T-cell (primary cell): ENCODE measurements at places on chromosomes 12 and 14.
A peak's percentile ranks its signal among the peaks of the same experiment; 100 is the strongest.

GRCh38 chr12:119461636-119462214 lies 127.2 kb downstream of the CCDC60 start:
- no peak overlapping the region for H3K4me3 ChIP-seq
- no peaks in the 10 kb centered on the region for H3K27me3 ChIP-seq
- H3K27ac ChIP-seq, result no peak overlapping the region
- no peaks in the 10 kb centered on the region for H3K36me3 ChIP-seq

DNA sequence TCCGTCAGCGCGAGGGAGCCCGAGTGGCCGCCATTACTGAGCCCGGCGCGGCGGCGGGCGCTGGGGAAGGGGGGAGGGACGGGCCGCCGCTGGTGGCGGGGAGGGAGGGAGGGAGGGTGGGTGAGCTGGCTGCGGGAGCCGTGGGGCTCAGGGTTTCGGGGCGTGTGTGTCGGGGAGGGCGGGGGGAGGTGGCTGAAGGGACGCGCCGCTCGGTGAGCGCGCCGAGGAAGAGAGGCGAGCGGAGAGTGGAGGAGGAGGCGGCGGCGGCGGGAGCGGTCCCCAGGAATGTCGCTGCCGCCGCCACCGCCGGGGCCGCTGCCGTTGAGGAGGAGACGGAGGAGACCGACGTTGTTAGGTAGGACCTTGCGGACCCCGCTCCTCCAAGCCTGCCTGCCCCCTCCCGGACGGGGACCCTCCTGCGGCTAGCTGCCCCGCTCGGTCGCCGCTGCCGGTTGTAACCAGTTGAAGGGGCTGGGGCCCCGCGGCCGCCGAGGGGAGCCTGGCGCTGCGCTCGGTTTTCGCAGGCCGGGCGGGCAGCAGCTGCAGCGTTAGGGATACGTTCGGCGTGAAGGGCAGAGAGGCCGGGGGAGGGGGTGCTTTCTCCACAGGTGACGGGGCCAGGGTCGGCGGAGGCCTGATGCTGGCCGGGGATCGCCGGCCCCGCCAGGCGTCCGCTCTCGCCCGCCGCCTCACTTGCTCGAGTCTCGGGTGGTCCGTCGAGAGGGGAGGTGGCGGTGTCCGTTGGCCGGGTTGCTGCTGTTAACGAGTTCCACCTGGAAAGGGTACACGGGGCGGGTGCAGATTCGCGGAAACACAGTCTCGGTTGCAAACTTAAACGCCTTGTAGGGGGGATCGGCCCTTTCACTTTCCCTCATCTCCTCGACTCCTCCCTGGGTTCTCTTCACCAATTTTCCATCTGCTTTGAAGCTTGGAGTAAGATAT lies at the start of gene ARHGAP5:
Gene ARHGAP5, plus strand, starts transcription at position 224 of the 942 bp plus-strand sequence. CDS start 13,366 bp downstream, outside the sequence.
- peaks cover 12% of the 10 kb centered on the region for H3K4me1 ChIP-seq
- no peaks in the 10 kb centered on the region for H3K27me3 ChIP-seq
- H3K4me3 ChIP-seq, result peak within 1 kb of the TSS; percentile 97
- peak; percentile 71 for DNase-seq

GRCh38 chr14:104976198-104977007 lies 1.8 kb downstream of the AHNAK2 start:
- H3K27ac ChIP-seq, result no peak overlapping the region
- peaks cover 30% of the 10 kb centered on the region for H3K4me1 ChIP-seq
- no peaks in the 10 kb centered on the region for H3K27me3 ChIP-seq
- H3K4me3 ChIP-seq, result no peak overlapping the region

DNA sequence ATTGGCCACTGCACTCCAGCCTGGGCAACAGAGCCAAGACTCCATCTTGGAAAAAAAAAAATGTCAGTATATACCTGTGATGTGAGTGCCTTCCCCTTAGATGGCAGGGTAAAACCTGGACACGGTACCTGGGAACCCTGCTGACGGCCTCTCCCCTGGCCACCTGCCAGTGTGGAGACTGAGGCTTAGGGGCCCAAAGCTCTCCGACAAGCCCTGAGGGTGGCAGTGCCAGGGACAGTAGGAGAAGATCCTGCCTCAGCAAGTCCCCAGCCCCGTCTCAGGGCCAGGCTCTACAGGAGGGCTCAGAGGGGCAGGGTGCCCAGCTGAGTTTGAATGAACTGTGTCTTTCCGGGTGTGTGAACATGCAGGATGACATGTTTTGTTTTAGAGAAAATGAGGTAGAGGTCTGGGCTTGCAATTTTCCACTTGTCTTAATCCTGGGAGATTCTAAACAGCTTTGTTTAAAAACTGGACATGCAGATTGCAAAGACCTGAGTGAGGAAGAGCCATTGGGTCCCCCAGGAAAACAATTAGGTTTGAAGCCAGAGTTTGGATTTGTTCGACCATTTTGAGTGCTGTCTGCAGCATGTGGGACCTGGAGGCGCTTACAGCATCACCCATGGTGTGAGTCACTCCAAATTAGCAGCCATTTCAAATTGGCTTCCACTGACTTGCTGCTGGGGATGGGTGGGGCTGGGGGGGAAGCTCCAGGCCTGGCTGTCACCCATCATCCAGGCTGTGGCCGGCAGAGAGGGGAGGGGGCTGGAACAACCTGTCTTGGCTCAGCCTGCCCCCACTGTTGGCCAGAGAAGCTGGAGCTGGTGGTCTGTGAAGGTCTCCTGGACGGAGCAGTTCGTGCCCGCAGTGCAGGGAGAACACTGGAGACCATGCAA lies 10.8 kb downstream of the TSPAN9 start:
- H3K27ac ChIP-seq, result no peak overlapping the region
- DNase-seq, result no peak
- peaks cover 4% of the 10 kb centered on the region for H3K27me3 ChIP-seq

DNA sequence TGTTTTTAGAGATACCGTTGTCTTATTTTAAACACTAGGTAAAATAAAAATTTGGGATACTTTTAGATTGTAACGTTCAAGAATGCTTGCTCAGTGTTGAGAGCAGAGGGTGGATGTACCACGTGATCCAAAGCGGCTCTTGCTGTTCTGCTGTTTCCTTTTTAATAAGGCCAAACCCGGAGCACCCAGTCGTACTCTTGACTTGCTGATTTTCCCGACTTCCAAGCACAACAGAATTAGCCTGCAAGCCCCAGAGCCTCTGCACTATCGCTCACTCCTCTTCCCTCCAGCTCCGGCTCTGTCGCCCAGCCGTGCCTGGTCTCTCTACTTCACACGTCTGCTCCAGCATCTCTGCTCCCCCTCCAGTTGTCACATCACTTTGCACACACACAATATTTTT lies 77.3 kb downstream of the EMP1 start:
- H3K4me1 ChIP-seq, result no peaks in the 10 kb centered on the region
- no peaks in the 10 kb centered on the region for H3K36me3 ChIP-seq
- no peak overlapping the region for H3K4me3 ChIP-seq

DNA sequence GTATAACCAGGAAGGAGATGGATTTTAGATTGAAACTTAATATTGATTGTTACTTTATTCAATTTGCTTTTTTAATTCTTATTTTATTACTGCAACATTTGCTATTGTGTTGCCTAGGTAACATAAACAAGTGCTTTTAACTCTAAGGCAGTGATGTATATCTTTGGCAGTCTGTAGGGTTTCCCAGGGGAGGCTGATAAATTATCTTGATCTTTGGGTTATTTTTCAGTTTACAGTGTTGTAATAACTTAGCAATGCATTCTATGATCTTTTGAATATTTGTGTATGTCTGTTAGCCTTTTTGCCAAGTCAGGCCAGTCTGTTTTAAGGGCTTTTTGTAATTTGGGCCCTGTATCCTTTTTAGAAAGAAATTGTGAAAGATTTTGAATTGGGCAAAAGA lies 7.8 kb upstream of the DTD2 start:
- no peak overlapping the region for H3K4me3 ChIP-seq
- no peaks in the 10 kb centered on the region for H3K27me3 ChIP-seq
- H3K27ac ChIP-seq, result no peak overlapping the region
- no peaks in the 10 kb centered on the region for H3K4me1 ChIP-seq

- no peak for DNase-seq
- H3K36me3 ChIP-seq, result no peaks in the 10 kb centered on the region
- H3K27me3 ChIP-seq, result no peaks in the 10 kb centered on the region
- H3K4me3 ChIP-seq, result no peak overlapping the region
- H3K4me1 ChIP-seq, result no peaks in the 10 kb centered on the region
Observed at GRCh38 chr12:89157413-89157812, 194.9 kb downstream of the DUSP6 start.

- no peak overlapping the region for H3K27ac ChIP-seq
- H3K27me3 ChIP-seq, result peaks cover 3% of the 10 kb centered on the region
- H3K4me3 ChIP-seq, result no peak overlapping the region
- no peaks in the 10 kb centered on the region for H3K4me1 ChIP-seq
- no peak for DNase-seq
Observed at GRCh38 chr12:100724071-100724470, 70.5 kb upstream of the ANO4 start.

DNA sequence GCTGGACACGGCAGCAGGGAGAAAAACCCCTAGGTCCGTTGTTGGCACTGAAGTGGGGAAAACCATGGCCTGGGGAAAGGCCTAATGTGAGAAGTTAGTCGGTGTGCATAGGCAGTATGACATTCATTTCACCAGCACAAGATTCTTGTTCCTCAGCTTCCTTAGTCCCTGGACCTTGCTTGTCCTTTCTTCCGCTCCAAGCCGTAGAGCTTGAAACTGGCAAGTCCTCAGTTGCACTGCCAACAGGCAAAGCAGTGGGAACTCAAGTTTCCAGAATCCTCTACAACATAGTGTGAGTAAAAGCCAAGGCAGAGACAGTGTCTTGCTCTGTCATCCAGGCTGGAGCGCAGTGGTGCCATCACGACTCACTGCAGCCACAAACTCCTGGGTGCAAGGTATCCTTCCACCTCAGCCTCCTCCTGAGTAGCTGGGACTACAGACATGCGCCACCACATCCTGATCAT lies 138.5 kb upstream of the AMIGO2 start:
- peaks cover 40% of the 10 kb centered on the region for H3K4me1 ChIP-seq
- peak; percentile 43 for DNase-seq
- peaks cover 22% of the 10 kb centered on the region for H3K36me3 ChIP-seq
- peak overlapping the region; percentile 79 for H3K4me3 ChIP-seq
